ENCODE measurements at places on chromosomes 6 and 20. TPM values are rescaled to one million over a fixed set of nuclear protein-coding genes. Genes with fewer than 3 reads are reported as not detected.

Gene GPLD1
- 0.17 TPM for total RNA-seq

Gene LY6G6D
- total RNA-seq = not detected

Gene NR2E1
- not detected for total RNA-seq

Gene RHAG
- not detected for total RNA-seq

Gene GHRH
- total RNA-seq = not detected

Gene GGTLC1
- not detected for total RNA-seq

Gene TINAG
- not detected for total RNA-seq

Gene LY86
- not detected for total RNA-seq

Gene DDR1
- total RNA-seq = 8.5 TPM

Gene SLC12A5
- 0.47 TPM for total RNA-seq

Gene TMC2
- not detected for total RNA-seq

Gene CPNE5
- 14.0 TPM for total RNA-seq

Gene TRAPPC3L
- total RNA-seq = 0.17 TPM

Gene CENPQ
- total RNA-seq = 5.1 TPM

Gene FGD2
- total RNA-seq = not detected

Gene SPACA1
- total RNA-seq = not detected

Gene DUSP15
- 0.34 TPM for total RNA-seq

Gene BHLHE23
- not detected for total RNA-seq

Gene ADISSP
- 12.1 TPM for total RNA-seq

Gene CD2AP
- 43.7 TPM for total RNA-seq

Gene KHDRBS2
- total RNA-seq = not detected

Gene NRSN1
- not detected for total RNA-seq

Gene GNAS-AS1
- total RNA-seq = not detected

Gene FAM110A
- 2.7 TPM for total RNA-seq

Gene HLA-DPA1
- total RNA-seq = 0.34 TPM
